Naive thymus-derived CD4-positive, alpha-beta T cell (primary cell): ENCODE measurements at places on chromosomes 12 and 14. TPM values are rescaled to one million over a fixed set of nuclear protein-coding genes. Genes with fewer than 3 reads are reported as not detected.
A peak's percentile ranks its signal among the peaks of the same experiment; 100 is the strongest.

- no peak for DNase-seq
Observed at GRCh38 chr14:24147761-24148428, 597 bp downstream of the RNF31 start.

- no peak for DNase-seq
Observed at GRCh38 chr12:26281320-26281719, 85.9 kb downstream of the SSPN start.

- DNase-seq: no peak
Observed at GRCh38 chr14:89544636-89545301, 127.7 kb upstream of the FOXN3 start.

DNA sequence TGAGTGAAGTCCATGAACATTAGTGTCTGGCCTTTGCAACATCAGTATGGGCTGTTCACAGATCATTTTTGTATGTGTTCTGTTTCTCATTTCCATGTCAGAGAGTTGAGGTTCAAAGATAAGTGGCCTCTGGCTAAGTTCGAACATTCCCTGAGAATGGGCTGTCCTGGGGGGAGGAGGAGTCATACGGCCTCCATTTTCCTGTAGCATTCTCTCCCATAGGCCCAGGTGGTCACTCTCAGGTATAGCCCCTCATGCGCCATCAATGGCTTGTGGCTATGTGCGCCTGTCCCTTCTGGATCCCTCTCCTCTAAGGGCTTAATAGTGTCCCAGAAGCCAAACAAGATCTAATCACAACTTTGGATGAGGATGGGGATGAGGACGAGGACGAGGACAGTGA lies 165.0 kb downstream of the PAX9 start:
- no peak for DNase-seq

- no peak for DNase-seq
Observed at GRCh38 chr14:53871951-53872350, 84.7 kb downstream of the BMP4 start.

DNA sequence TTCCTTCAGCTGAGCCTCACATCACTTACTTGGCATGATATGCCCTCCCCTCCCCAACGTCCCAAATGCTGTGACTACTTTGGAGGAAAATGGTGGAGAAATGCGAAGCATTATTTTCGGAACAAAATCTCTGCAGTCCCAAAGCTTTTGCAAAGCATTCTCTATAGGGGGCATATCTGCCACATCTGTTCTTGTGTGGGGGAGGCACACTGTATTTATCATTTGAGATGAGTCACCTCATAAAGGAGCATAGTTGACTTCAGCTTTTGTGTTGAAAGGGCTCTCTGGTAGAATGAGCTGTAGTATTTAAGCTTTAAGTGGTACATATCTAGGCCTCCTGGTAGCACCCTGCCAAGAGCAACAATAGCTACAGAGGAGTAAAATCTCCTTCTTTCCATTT lies 447.5 kb downstream of the ADAMTS20 start:
- DNase-seq: no peak

- DNase-seq: no peak
Observed at GRCh38 chr12:8847435-8847834, 25.0 kb downstream of the A2ML1 start.

- no peak for DNase-seq
Observed at GRCh38 chr14:73467377-73467776, 9.0 kb upstream of the NUMB start.

DNA sequence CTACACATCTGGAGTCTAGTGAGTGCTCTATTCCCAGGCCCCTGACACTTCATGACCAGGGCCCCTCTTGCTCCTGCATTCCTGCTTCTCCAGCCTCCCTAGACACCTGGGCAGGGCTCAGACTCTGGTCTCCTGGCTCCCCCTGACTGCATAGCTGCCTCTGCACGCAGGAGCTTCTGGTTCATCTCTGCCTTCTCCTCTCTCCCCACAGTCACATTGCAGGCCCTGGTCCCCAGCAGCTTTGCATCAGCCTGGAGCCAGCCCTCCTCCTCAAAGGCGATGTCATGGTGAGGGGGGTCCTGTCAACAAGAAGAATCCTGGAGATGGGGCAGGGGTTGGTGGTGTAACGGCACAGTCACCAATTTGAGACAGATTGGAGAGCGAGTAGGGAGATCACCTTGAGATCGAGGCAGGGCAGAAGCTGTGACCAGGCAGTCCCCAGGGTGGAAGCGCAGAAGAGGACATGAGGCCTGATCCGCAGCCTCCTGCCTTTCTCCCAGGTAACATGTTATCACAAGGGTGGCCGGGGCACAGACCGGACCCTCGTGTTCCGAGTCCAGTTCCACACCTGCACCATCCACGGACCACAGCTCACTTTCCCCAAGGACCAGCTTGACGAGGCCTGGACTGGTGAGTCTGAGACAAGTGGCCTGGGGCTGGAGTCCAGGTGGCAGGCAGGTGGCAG lies 8.1 kb downstream of the TNS2 start:
- no peak for DNase-seq

GRCh38 chr12:118307069-118307954 lies 65.4 kb downstream of the TAOK3 start:
- no peak for DNase-seq

GRCh38 chr12:12319451-12320183 lies 30.4 kb downstream of the MANSC1 start:
- DNase-seq: no peak

DNA sequence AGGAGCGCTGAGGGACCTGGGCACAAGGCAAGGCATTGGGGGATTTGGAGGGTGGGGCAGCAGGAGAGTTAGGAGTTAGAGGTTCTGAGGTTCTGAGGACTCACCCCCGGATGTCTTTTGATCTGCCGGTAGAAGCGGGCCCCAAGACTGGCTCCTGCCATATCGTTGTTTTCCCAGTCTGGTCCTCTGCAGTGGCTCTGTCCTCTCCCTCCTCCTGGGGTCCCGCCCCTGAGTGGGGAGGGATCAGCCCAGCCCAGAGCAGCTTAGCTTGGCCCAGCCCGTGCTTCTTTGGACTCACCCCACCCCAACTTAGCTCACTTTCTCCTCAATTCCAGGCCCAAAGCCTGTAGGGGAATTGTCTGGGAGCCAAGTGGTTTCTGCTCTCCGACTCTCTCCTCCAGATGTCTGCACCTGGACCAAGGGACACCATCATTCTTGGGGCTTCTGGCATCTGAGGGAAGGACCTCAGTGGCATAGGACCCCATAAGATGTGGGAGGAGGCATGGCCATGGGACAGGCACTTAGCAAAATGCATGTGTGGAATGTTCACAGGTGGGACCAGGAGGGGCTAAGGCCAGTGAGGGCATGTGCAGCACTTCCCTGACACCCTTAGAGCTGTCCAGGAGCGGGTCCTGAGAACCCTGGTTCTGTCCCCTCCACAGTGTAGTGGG lies 7.5 kb downstream of the SHMT2 start:
- no peak for DNase-seq

GRCh38 chr12:80472911-80473500 lies 29.0 kb downstream of the PTPRQ start:
- DNase-seq: no peak

- DNase-seq: no peak
Observed at GRCh38 chr14:42323426-42323825, 716.8 kb downstream of the LRFN5 start.

DNA sequence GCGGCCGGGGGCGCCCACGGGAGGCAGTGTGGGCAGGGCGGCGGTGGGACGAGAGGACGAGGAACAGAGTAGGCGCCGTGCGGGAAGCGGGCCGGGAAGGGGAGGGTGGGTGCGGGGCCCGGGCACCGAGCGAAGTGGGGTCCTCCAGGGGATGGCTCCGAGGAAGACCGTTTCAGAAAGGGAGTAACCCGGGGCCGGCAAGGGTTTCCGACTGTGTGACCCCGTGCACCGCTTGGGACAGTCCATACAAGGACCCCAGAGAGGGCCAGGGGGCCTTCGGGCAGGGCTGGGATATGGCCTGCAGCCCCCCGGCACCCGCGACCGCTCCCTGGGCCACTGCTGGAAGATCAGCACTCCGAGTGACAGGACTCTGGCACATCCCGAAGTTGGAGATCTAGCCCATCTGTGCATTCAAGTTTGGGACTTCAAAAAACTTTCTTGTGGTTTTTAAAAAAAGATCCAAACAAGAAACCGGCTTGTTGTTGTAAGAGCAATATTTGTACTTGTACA lies 448 bp downstream of the TSPAN9 start:
- peak; percentile 29 for DNase-seq

- no peak for DNase-seq
Observed at GRCh38 chr12:42853370-42854140, 264.0 kb upstream of the PRICKLE1 start.

DNA sequence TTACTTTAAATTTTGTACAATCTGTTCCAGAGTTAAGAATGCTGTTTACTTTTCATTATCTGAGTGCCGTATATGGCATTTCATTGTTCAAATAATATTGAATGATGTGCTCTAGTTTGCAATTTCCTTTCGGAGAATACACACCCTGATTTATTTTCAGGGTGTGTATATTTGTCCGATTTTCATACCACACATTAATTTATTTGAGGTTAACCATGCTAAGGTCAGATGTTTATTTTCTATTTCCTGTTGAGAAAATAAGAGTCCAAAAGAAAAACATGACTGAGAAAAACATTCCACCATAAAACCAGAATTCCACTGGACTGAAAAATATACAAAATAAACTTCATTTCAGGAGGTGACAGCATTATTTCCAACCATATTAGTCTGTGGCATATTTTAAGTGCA lies 64.2 kb upstream of the OVCH1 start:
- DNase-seq: no peak

DNA sequence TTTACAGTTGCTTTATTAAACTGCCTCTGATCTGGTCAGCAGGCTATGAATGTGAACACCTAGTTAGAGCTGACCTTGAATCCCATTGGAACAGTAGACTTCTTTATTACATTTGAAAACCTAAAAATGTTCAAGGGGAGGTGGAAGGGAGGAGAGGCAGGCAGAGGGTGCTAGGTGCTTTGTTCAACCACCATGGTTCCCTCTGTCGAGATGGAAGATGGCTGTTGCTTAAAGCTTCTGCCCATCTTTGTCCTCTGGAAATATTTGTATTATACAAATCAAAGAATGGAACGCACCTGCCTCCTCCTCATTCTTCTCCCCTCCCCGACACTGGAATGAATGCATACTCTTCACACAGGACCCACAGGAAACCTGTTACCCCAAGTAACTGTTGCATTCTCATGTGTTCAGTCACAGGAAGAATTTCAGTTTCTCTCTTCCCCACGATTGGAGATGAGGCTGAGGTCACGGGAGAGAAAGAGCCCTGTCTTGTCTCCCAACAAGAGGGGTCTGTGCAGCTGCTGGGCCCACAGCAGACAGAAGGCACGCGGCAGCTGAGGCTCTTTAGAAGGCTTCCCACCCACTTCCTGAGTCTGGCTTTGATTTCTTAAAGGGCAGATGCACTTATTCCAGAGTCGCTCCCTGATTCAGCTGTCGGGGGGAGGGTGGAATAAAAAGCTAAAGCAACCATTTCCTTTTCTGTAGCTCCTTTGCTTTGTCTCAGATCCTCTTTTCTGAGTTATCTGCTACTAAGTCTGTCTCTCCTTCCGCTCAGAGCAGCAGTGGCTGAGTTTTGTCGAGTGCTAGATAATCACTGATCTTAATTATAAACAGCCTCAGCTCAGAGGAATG lies 217.9 kb upstream of the BTG1 start:
- DNase-seq: peak; percentile 60

DNA sequence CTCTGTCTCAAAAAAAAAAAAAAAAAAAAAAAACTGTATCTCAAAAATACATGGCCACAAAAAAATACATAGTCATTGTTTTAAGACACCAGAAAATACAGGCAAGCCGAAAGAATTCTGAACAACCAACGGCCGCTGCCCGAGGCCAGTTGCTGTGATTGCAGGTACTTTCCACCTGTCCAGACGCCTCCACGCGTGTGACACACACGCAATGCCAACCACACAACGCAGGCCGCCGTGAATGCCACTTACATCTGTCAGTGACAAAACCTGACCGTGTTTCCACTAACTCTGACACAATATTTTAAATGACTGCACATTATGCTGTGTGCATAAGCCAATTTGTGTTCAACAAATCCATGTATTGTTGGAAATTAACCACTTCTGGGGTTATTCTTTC lies 22.4 kb upstream of the INF2 start:
- no peak for DNase-seq

DNA sequence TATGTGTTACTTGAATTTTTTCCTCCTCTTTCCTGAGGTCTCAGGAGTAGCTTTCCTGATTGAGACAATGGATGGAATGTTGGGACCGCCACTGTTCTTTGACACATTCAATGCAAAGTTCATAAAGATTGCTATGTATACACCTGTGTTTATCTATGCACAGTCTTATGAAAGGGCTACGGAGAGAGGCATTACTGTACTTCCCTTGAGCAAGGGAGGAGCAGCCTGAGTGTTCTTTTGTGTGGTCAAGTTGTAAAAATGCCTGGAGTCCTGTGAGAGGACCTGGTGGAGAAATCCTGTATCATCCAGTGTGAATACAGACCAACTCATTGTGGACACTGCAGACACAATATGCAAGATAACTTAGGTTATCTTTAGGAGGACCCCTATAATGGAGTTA lies 1.2 kb downstream of the SRGAP1 start:
- no peak for DNase-seq

DNA sequence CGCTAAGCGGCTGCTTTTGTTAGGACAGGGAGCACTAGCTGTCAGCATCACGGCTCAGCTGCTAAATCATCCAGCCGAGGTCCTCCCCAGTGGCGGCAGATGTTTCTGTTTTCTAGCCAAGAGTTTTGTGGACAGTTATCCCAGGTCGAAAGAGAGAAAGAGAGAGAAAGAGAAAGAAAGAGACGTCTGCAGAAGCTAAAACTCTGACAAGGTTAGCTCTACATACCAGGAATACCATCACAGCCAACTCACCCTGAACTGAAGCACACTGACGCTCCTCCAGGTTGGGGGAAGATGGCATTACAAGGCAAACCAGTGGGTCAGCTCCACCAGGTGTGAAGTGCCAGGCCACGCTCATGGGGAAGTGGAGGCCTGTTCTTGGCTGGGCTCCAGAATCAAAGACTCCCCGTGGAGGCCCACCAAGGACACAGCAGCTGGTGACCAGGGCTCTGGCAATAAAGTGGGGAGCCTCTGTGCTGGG lies 64.9 kb upstream of the DICER1 start:
- no peak for DNase-seq

GRCh38 chr14:97023871-97024270 lies 226.7 kb downstream of the VRK1 start:
- DNase-seq: no peak

- no peak for DNase-seq
Observed at GRCh38 chr14:92248696-92249095, 74.3 kb upstream of the SLC24A4 start.

Gene TMPRSS12
- polyA plus RNA-seq: not detected

Gene SERPINA6
- polyA plus RNA-seq: not detected

Gene DGKA
- polyA plus RNA-seq: 557 TPM

Gene LRRK2
- not detected for polyA plus RNA-seq

Gene SOAT2
- not detected for polyA plus RNA-seq

Gene OR6C76
- polyA plus RNA-seq: not detected

Gene KLRF1
- polyA plus RNA-seq: 1.6 TPM

Gene OR6C2
- not detected for polyA plus RNA-seq

Gene TCHP
- 10.1 TPM for polyA plus RNA-seq

Gene KLRC4
- not detected for polyA plus RNA-seq

Gene CEBPE
- 0.60 TPM for polyA plus RNA-seq

Gene PCED1B
- polyA plus RNA-seq: 137 TPM

Gene BTBD7
- 7.5 TPM for polyA plus RNA-seq

Gene CIDEB
- polyA plus RNA-seq: 18.7 TPM
